ENCODE measurements at places on chromosomes 2 and 18.
A peak's percentile ranks its signal among the peaks of the same experiment; 100 is the strongest.

- DNase-seq = peak; percentile 40
These were observed 38.4 kb downstream of the EIF4E2 start for GRCh38 chr2:232588680-232589585.

DNA sequence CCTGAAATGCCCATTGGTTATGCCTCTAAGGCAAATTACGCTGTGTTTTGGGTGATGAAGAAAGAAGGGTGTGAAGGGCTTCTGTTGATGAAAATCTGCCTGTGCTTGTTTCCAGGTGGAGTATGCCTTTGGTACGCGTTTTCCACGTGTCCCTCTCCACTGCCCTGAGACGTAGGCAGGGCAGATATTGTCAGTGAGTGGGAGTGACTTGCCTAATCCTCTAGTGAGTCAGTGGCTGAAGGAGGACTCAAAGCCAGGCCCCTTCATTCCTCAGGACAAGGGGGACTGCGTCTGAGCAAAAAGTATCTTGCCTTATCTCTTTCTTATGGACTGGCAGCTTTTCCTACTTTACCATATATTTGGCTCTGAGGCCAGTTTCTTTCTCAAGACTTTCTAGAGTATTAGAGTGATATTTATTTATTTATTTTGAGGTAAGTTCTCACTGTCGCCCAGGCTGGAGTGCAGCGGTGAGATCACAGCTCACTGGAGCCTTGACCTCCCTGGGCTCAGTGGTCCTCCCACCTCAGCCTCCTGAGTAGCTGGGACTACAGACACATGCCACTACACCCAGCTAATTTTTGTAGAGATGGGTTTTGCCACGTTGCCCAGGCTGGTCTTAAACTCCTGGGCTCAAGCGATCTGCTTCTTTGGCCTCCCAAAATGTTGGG is 10.2 kb downstream of the RALB start:
- DNase-seq = no peak

DNA sequence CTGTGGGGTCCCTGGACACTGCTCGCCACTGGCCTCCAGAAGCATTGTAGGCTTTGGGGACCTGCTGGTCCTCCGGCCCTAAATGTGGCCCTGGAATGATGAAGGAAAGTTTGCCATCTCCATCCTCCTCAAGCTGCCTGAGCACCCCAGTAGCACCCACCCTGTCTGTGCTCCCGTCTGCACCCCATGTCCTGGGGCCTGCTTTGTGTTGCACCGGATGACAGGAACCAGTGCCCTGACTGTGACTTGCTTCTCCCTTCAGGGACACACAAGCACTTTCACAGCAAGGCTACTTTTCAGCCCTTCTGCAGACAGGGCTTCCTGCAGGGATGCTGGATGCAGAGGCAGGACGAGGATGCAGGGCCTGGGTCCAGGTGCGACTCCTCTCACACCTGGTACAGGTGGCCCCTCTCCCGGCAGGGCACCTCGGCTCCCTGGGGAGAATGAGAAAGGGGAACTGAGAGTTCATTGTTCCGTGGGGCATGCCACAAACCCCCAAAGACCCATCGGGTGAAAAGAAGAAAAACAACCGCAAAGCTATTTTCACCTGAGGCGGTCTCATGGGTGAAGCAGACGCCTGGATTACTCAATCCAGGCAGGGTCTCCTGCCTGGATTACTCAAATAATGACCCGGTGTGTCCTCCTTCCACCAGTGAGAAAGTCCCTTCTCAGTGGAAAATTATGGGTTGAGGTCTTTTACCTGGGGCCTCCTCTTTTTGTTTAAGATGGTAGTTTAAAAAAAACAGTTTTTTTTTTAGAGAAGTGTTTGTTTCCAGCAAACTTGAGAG is 74.9 kb downstream of the LONRF2 start:
- no peak for DNase-seq

- no peak for DNase-seq
These were observed 484.3 kb upstream of the KLHL29 start for GRCh38 chr2:22900674-22901073.

- DNase-seq = no peak
These were observed 174.4 kb downstream of the NCKAP5 start for GRCh38 chr2:133393895-133394294.
